Hematopoietic multipotent progenitor cell treated with erythropoietin and hydrocortisone succinate and interleukin-3 and kit ligand, for 8 days (in vitro differentiated cells): ENCODE measurements at places on chromosomes 11 and 22.
A peak's percentile ranks its signal among the peaks of the same experiment; 100 is the strongest.

DNA sequence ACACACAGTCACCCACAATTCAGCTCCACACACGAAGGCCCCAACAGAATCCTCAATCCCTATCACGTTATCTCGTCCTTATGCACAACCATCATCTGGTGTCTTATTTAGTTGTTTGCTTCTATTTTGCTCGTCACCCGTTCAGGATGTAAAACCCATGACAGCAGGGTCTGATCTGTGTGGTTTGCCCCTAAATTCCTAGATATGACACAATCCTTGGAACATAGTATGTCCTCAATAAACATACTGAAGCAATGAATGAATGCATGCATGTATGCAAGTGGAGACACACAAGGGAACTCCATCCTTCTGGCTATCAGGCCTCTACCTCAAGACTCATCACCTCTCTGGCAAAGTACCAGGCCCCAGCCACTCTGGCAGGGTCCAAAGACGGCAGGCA lies 20.2 kb downstream of the STARD10 start:
- DNase-seq: no peak

DNA sequence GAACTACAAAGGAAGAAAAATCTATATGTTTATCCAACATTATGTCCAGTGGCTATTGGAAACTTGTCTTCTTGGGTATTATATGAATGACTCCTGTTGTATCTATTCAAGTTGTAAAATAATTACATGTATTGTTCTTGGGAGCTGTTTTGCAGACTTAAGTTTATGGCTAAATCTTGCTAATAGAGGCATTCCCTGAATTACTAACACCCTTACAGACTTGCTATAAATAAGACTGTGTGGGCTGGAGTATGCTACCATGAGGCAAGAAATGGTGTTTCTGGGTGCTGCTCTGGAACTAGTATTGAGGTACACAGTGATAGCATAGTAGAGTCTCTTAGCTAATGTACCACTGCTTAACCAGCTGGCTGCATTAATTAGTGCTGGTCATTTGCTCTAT lies 155.1 kb downstream of the HIPK3 start:
- DNase-seq: no peak

DNA sequence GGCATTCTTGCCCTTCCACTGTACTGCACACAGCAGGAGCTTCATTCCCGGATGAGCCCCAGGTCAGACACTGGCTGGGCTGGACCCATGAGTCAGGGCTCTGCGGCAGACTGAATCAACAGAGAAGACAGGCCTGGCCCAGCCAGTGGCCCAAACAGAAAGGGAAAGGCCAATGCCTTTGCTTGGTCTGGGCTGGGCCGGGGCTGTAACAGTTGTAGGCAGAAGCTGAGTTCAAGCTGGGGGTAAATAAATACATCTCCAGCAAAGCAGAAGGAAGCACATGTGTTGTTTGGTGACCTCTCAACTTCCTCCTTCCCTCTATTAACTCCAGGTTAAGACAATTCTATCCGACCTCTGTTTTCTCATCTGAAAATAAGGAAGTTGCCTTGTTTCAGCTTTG lies 1.8 kb upstream of the SMIM35 start:
- DNase-seq: no peak

- peak; percentile 4 for DNase-seq
Measured at GRCh38 chr11:20235164-20235563, 74.9 kb upstream of the DBX1 start.

DNA sequence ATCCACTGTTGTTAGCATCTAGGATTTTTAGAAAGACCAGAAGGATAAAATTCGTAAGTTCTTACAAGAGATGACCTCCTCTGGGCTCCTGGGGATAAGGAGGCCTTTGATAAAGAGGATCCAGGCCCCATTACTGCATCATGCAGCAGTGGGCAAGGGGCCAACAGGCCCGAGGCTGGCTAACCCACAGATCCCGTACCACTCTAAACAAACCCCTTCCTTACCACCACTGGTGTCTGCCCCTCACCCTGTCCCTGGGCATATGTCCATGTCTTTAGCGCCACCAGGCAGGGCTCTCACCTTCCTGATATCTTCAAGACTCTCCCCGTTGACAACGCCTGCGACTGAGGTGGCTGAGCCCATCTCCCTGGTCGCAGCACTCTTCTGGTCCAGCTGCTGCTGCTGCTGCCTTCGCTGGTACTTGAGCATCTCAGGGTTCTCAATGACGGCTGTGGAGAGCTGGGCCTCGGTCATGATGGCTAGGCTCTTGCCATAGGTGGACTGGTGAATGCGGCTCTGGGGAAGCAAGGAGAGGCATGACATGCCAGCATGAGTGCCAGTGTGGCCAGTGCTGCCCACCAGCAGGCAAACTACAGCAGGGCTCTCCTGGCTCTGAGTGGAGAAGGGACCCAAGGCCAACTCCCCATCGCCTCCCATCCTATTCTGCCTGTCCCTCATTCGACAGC lies 46.2 kb downstream of the HIRA start:
- no peak for DNase-seq

DNA sequence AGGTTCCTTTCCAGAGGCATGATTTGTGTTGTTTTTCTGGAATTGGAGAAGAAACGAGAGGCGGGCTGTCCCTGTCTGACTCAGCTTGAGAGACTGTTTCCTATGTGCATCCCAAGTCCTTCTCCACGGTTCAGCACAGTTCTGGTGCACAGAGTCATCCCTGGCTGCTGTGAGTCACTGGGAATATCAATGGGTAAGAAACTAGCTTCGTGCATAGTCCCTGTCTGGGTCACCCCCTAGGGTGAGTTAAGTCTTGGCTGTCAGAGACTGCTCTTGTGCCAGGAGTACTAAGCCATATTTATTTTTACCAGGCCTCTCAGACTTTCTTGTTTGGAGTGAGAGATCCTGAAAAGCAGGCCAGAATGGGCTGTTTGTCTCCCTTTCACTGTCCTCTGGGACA lies 2.4 kb upstream of the LRP4 start:
- DNase-seq: no peak

DNA sequence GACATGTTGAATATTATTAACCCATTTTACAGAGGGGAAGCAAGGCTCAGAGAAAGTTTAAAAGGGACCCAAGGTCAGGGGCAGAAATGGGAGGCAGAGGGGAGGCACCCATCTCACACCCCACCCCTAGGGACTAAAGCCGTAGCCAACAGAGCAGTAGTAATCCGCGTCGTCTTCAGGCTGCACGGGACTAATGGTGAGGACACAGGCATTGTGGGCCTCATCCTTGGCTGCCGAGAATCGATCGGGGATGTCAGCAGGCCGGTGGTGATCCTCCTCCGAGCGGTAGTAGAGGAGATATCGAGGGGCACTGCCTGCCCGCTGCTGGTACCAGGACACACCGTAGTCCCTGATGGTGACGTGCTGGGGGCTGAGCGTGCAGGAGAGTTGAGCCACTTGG lies 1.5 kb downstream of the VPREB3 start:
- DNase-seq: no peak

GRCh38 chr11:111518668-111519067 lies 4.1 kb downstream of the HOATZ start:
- DNase-seq: no peak
